ENCODE measurements at places on chromosomes 1 and 21.

GRCh38 chr1:248918131-248918530 is 12.1 kb downstream of the PGBD2 start:
- no peak for DNase-seq

- no peak for DNase-seq
These were observed 1.3 kb upstream of the TXNIP start for GRCh38 chr1:145997718-145998023.

GRCh38 chr1:43986712-43987111 is 4.7 kb upstream of the CCDC24 start:
- no peak for DNase-seq

DNA sequence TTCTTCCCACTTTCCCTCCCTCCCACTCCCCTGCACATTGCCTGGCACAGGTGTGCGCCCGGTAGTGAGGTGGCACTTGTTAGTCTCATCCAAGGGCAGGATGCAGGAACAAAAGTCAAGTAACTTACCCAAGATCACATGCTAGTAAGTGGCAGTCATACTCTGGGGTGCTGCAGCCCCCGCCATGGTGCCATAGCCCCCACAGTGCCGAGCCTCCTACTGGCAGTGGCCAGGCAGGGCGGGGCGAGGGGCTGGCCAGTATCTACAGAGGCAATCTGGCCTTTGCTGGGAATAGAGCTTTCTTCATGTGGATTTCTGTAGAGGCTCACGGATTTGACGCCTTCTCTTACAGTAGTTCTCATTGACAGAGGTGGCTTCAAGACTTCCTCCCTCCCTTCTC is 26.9 kb downstream of the H6PD start:
- no peak for DNase-seq

GRCh38 chr1:161915051-161915503 is 108.6 kb downstream of the OLFML2B start:
- no peak for DNase-seq

DNA sequence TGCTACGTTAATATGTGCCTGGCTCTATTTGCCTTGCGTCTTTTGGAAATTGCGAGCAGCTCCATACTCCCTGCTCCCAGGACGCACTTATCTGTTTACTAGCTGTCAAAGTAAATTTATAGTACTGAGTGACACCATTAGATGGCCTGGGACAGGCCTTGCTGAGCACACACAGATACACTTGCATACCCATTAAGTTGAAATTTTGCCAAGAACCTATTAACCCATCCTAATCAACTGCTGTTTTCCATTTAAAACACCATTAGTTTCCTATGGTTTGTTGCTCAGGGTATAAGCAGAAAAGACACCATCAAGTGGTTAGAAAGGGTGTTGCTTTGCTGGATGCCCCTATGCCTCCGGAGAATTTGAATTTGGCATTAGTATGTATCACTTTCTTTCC is 187.3 kb downstream of the SLC44A5 start:
- no peak for DNase-seq

- DNase-seq = no peak
These were observed 5.4 kb downstream of the TPRG1L start for GRCh38 chr1:3630161-3630611.

GRCh38 chr1:50548243-50548642 is 125.0 kb upstream of the DMRTA2 start:
- DNase-seq = no peak

GRCh38 chr1:66852870-66853269 is 51.8 kb upstream of the INSL5 start:
- peak; percentile 59 for DNase-seq

GRCh38 chr1:110771245-110772022 is 96.7 kb upstream of the KCNA3 start:
- DNase-seq = no peak

DNA sequence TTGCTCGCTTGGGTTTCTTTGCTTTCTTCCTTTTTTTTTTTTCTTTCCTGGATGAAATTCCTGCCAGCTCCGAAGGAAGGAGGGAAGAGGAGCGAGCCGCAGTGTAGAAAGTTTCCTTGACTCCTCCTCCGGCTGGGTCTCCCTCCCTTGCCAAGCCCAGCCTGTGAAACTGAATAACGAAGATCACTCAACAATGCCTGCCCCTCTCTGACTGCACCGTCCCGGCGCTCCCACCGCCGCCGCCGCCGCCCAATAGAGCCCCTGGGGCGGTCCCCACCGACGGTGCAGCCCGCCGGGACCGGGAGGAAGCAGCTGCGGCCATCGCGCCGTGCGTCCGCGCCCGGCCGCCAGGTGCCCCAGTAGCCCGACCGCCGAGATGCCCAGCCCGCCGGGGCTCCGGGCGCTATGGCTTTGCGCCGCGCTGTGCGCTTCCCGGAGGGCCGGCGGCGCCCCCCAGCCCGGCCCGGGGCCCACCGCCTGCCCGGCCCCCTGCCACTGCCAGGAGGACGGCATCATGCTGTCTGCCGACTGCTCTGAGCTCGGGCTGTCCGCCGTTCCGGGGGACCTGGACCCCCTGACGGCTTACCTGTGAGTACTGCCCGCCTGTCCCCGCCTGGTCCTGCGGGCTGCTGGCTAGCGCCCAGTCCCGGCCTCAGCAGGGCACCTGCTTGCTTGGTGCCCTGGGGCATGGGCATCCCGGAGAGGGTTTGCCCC is at the start of gene LGR6:
Gene LGR6, plus strand, starts transcription at position 186 of the 714 bp plus-strand sequence. Its CDS starts 191 bp downstream, at position 377.
- DNase-seq = no peak

DNA sequence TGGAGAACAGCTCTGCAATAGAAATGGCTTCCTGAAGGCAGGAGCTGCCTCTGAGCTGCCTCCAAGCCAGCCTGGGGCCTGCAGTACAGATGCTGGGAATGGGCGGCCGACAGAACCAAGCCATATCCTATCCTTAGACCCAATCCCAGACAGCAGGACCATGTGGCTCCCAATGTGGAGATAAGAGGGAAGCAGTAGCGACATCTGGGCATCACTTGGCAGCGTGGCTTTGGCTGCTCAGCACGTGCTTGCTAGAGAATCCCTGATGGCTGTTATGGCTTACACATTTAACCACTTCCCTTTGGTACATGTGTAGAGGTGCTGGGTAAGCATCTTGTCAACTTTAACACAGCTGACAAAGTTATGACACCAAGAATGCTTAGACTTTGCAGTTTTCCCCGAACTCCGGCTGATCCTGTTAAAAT is 87.7 kb downstream of the MAN1C1 start:
- DNase-seq = peak; percentile 16

GRCh38 chr1:184610876-184611595 is 143.6 kb downstream of the EDEM3 start:
- no peak for DNase-seq

DNA sequence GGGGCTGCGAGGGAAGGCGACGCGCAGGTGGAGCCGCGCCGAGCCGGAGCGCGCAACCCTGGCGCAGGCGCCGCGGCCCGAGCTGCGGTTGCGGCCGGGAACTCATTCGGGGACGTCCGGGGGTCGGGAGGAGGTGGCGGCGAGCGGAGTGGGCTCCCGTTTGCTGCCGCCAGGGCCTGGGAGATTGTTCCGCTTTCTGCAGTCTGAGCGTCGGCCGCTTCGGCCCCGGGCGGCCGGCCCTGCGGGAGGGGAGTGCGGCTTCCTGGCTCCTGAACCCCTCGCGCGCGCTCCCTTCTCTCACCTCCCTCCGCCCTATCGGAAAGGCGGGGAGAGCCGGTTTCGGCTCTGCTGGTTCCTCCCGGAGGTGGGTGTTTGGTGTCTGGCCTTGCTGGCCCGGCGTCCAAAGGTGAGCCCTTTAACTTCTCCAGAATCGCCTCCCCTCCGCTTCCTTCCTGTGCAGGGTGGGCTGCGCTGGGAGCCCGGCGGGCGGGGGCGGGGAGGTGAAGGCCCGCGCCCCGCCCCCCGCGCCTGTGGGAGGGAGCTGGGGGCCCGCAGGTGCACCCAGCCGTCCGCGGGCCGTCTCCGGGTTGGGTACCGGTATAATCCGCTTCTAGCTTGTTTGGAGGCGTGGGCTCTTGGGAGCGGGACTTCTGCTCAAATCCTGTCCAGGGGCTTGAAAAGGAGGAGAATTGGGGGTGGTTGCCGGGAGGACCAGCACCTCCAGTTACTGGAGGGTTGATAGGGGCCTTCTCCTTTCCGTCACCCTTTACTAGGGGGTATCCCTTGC is 683 bp downstream of the LRRC8D start:
- peak; percentile 93 for DNase-seq

- DNase-seq = no peak
These were observed 27.6 kb downstream of the CLDN14 start for GRCh38 chr21:36452281-36452825.

GRCh38 chr1:222095606-222096475 is 354.0 kb upstream of the DUSP10 start:
- peak; percentile 51 for DNase-seq

All from OCI-LY7 (cell line).